Activated CD4-positive, alpha-beta T cell treated with anti-CD3 and anti-CD28 coated beads, Interleukin-2, amount 50 U/mL, for 4 hours (primary cell): ENCODE measurements at places on chromosomes 13 and 19.

DNA sequence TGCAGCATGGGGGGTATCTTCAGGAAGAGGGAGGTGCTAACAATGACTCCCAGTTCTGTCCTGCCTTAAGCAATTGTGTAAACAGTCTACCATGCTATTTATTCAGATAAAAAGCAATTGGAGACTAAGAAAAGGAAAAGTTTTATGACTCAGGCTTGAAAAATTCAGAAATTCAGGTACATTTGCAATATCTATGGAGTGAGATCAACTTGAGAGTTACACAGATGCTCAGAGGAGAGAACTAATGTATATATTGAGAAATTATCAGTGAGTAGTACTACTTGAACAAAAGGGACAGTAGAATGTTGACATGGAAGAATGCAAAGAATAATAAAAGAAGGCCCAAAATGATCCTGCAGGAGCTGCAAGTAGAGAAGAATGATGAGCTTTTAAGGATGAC is 277.6 kb upstream of the DACH1 start:
- DNase-seq, result no peak

DNA sequence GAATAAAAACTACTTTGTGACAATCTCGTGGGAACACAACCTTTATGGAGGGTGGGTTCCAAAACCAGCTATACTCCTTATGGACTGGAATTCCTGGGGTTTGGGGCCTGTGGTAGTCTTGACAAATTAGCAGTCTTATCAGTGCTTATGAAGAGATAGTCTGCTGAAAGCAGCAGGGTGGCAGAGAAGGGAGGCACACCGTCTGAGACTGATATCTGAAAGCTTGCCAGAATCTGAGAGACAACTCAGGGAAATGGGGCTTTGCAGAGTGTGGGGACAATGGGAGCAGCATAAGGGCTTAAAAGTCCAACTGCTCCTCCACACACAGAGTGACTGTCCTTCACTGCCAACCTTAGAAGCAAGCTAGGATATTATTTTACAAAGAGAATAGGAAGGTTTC is 95.9 kb downstream of the UGGT2 start:
- DNase-seq, result no peak

DNA sequence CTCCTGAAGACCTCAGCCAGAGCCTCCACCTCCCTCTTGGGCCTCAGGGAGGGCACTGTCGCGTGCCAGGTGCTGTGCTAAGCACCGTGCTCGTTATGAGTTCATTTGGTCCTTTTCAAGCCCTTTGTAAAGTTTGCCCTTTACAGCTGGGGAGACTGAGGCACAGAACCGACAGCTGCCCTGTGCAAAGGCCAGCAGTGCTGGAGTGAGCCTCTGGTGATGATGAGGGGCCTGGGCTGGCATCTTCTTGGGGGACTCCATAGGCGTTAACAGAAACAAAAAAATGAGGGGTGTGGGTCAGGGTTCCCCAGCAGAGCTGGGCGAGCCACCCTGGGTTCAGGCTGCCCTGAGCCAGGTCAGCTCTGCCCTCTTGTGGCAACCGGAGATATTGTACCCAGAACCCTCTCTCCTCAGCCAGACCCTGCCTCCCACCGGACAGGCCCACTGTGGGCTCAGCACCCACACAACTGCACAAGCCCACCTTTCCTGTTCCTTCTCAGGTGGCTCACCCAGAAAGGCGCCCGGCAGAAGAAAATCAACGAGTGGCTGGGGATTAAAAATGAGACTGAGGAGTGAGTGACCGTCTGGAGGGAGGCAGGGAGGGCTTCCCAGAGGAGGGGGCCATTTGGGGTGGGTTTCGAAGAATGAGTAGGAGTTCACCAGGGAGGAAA is 5.5 kb upstream of the IFI30 start:
- DNase-seq, result peak; percentile 59

GRCh38 chr19:7442423-7442822 is 46.4 kb downstream of the PEX11G start:
- DNase-seq, result no peak

GRCh38 chr19:35509861-35510625 is 3.4 kb downstream of the DMKN start:
- peak; percentile 67 for DNase-seq

DNA sequence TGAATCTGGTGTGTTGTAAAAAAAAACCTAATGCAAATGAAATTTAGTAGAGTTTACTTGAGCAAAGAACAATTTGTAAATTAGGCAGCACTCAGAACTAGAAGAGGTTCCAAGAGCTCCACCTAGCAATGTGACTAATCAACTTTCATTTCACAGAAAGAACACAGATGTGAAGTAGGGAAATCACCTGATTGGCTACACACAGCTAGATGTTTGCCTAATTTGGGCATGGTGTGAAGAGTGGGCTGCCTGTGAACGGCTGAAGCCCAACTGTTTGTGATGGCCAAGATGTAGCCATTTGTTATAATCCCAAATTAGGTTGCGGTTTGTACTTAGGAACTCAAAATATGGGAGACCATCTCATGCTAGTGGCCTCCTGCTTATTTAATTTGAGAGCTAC is 724.4 kb upstream of the SLITRK5 start:
- no peak for DNase-seq

- no peak for DNase-seq
These were observed 198.4 kb downstream of the NDFIP2 start for GRCh38 chr13:79679334-79679733.

DNA sequence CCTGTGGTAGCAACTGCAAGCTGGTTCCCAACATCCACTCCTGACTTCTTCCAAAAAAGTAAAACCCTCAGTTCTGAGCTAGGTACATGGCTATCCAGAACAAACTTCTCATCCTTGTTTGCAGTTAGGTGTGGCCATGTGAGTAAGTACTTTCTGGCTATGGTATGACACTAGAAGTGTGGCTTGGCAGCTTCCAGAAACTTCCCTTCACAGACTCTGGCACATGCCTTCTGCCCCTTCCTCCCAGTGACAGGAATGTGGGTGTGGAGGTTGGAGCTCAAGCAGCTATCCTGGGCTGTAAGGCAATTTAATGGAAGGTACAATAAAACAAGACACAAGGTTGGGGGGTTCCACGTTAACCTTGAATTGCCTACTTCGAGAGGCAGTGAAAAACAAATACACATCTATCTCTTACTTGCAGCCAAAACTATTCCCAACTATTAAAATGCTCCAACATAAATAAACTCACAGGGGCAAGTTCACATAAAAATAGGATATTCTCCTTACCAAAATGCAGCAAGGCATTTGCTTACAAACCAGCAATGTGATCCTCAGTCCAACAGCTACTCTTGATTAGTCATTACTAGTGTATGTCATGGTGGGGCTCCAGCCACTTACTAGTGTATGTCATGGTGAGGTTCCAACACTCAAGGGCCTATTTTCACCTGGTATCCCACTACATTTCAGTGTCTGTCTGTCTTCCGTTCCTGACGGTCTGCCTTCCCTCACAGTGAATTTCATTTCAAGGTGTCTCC is 3.1 kb downstream of the SMG9 start:
- DNase-seq, result no peak

- DNase-seq, result no peak
These were observed 264.9 kb downstream of the ITGBL1 start for GRCh38 chr13:101717353-101717752.

- no peak for DNase-seq
These were observed 282.9 kb upstream of the SLITRK6 start for GRCh38 chr13:86082121-86082520.

DNA sequence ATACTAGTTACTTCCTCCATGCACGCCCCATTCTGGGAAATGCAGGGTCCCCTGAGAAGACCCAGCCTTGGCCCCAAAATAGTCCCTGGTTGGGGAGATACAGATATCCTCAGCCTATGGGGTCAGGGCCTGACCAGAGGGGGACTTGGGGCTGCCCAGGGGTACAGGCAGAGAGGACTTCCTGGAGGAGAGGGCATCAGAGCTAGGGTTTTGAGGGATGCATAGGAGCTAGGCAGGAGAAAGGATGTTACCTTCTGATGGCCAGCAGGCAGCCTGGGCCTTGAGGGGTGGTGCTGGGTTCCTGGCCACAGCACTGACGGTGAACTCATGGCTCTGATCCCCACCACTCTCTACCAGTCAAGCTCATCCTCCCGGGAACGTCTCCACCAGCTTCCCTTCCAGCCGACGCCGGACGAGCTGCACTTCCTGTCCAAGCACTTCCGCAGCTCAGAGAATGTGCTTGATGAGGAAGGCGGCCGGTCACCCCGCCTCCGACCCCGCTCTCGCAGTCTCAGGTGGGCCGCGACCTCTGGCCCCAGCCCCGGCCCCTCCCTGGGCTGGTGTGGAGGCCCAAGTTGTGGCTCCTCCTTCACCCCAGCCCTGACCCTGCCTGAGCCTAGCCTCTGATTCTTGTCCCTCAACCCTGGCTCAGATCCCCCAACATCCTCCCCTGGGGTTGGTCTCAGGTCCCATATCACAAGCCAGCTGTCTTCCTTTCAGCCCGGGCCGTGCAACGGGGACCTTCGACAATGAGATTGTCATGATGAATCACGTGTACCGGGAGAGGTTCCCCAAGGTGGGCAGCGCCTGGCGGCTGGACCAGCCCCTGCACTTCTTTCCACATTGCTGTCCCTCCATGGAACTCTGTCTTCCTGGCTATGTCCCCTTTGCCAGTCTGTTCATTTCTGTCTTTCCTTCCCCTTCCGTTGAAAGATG is 25.6 kb downstream of the MAST3 start:
- no peak for DNase-seq

DNA sequence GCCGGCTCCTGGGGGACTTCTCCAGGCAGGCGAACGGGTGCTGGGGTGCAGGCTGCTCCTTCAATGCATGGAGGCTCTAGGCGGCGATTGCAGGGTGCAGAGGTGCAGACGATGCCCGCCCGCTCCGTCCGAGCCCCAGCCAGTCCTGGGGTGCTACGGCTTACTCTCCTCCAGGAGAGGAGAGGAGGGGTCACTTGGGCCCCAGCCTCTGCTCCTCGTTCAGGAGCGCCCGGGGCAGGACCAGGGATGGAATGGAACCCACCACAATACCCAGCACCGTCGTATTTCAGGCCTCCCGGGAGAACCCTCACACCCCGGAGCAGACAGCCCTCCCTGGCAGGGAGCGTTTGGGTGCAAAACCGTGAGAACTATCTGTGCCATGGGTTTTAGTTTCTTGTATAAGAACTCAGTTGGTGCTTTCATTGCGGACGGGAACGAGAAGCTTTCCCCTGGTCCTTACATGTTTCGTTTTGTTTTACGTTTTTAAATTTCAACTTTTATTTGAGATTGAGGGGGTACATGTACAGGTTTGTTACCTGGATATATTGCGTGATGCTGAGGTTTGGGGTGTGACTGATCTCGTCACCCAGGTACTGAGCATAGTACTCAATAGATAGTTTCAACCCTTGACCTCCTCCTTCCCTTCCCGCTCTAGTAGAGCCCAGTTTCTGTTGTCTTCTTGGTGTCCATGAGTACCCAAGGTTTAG is 46.8 kb downstream of the ARHGEF18 start:
- DNase-seq, result no peak

- DNase-seq, result no peak
These were observed 16.0 kb upstream of the CEACAM6 start for GRCh38 chr19:41739361-41739760.

GRCh38 chr13:75399168-75399878 is 82.6 kb downstream of the TBC1D4 start:
- no peak for DNase-seq

DNA sequence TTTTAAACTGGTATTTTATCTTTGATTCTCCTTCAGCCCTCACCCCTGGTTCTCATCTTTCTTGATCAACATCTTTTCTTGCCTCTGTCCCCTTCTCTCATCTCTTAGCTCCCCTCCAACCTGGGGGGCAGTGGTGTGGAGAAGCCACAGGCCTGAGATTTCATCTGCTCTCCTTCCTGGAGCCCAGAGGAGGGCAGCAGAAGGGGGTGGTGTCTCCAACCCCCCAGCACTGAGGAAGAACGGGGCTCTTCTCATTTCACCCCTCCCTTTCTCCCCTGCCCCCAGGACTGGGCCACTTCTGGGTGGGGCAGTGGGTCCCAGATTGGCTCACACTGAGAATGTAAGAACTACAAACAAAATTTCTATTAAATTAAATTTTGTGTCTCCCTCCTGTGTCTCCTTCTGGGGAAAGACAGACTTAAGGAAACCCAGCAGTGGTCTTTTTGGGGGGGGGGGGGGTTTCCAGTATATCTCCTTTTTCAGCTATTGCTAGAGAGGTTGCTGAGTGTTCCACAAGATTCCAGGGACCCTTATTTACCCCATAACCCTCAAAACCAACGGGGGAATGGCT is 1.5 kb upstream of the RAD23A start:
- DNase-seq, result no peak

DNA sequence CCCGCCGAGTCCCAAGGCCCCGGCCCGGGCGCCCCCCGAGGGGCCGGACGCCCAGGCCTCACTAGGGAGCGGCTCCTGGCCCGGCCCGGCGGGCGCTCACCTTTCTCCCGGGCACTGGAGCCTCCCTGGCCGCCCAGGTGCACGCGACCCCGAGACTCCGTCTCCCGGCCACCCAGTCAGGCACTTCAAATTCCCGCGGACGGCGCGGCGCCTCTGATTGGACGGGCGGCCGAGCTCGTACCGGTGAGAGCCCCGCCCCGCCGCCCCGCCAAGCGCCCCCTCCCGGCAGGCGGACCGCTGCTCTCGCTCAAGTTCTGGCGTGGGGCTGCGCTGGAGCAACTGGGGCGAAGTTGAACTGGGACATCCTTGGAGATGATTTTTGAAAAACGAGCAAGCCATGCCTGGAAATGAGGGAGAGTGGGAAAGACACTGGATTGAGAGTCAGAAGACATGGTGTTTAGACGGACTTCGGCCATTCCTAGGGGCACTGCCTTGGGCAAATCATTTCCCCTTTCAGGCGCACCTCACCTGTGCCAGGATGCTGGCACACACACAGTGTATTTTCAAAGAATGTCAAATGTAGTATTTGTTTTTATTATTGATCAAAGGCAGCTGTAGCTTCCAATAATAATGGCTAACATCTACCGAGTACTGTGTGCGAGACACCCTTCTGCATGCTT is 485.3 kb downstream of the UQCRFS1 start:
- DNase-seq, result peak; percentile 25

- peak; percentile 8 for DNase-seq
These were observed 63.1 kb downstream of the ATP11A start for GRCh38 chr13:112752711-112753541.

DNA sequence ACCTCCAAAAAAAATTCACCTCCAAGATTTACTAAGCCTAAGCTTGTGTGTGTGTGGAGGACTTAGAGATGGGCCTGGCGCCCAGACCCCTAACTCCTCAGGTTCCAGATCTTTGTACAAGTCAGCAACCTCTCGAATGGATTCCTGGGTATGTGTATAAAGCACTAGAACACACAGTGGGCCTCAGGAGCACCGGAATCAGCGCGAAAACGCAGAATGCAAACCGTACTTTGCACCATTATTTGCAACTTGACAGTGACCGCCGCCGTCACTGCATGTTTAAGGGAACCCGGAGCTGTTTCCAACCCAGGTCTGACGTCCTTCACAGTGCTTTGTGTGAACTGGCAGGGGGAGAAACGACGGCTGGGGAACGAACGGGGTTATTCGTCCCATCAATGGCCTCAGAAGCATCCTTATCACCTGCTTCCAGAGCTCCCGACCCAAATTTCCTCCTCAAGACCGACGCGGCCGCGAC is 688 bp downstream of the ZNF606 start:
- DNase-seq, result no peak

DNA sequence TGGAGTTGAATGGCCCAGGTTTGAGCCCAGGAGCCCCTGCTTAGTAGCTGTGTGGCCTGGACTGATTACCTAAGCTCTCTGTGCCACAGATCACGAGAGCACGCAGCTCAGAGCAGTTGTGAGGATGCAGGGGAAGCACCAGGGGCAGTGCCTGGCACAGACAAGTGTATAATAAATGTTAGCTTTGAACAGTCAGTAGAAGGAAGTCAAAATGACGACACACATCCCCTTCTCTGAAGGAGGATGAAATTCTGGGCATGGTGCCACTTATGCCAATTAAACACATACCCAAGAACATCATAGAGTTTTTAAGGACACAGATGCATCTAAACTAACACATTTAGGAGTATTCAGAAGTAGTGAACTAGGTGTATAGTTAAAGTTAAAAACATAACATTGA is 24.9 kb upstream of the SIGLEC11 start:
- DNase-seq, result no peak
